Caco-2 (cell line): ENCODE measurements at places on chromosomes 4 and X.

DNA sequence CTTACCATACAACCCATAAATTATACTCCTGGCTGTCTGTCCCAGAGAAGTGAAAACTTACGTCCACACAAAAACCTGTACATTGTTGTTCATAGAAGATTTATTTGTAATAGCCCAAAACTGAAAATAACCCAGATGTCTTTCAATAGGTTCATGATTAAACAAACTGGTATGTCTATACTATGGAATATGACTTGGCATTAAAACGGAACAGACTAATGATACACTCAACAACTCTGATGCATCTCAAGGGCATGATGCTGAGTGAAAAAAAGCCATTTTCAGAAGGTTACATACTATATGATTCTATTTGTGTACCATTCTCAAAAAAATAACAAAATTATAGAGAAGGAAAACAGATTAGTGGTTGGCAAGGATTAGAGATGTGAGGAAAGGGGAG is 11.6 kb upstream of the MND1 start:
- DNase-seq: no peak

DNA sequence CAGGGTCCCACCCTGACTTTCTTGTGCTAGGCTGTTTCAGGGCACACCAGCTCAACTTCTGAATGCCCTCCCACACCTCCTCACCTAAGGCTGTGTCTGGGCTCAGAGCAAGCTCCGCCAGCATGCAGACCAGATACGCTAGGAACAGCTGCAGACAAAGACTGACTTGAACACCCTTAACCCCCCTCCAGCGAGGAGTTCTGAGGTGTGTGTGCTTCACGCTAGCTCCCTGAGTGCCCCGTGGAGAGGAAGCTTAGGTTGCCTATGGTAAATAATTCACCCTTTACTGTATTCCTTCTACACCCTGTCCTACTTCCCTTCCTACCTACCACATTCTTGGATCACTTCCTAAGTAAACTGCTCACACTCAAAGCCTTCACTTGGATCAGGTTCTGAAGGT is 115.0 kb downstream of the VCX3B start:
- no peak for DNase-seq

- peak; percentile 47 for DNase-seq
These were observed 25.1 kb upstream of the SETD7 start for GRCh38 chr4:139581096-139581495.

DNA sequence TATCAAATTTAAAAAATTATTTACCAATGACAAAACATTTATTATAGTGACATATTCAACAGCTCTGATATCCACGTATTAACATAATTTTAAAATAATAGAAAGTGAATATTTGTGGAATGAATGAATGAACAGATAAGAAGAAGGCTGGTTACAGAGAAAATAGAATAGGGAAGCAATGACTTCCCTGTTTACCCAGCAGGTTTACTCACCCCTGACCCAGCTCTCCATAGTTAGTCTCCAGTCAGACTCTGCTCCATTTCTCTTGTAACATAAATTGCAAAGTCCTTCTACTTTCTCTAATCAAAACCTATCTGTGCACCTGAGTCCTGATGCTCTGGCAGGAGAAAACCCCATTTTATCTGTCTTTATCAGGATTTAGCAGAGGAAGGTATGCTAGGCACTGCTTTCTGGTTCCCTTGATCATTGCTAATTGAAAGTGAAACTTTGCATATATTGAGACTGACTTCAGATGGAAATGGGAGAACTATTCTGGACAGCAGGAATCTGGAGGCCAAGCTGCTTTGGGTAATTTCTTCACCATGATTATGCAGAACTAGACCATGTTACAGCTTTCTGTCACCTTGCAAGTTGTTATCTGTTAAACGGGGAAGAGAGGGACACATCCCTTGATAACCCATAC is 363.0 kb downstream of the FAT4 start:
- no peak for DNase-seq

DNA sequence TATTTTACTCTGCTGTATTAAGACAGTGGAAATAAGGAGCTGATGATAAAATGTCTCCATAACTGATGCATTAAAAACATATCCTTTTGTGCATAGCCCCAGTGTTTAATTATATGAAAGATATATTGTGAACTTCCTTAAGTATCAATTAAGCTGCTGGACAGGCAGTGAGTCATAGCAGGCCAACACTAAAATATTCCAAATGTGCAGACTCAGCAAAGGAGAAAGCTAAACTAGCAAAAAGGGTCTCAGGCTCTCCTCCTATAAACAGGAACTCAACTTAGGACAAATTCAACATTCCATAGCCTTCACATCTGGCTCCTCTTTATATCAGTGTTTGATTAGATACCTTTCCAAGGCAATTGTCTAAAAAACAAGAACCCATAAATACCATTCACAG is 15.6 kb downstream of the TNMD start:
- no peak for DNase-seq

GRCh38 chr4:105661028-105661427 is 47.5 kb downstream of the INTS12 start:
- no peak for DNase-seq

- no peak for DNase-seq
These were observed 78.8 kb downstream of the CBR4 start for GRCh38 chr4:168931215-168931650.

DNA sequence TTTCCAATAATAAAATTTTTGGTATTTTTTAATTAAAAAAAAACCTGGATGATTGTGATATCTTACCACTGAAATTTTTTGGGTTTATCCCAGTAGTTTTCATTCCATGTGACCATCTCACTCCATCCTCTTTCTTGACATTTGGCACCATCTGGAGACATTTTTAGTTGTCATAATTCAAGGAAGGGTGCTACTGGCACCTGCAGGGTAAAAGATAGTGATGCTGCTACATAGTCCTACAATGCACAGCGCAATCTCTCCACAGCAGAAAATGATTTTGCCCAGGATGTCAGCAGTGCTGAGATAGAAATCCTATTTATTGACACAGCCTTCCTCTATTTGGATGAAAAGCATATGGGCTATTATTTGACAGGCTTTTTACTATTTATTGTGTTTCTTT is 79.3 kb downstream of the RBPJ start:
- no peak for DNase-seq

- DNase-seq: no peak
These were observed 21.5 kb downstream of the SLC9A7 start for GRCh38 chrX:46737462-46737861.

DNA sequence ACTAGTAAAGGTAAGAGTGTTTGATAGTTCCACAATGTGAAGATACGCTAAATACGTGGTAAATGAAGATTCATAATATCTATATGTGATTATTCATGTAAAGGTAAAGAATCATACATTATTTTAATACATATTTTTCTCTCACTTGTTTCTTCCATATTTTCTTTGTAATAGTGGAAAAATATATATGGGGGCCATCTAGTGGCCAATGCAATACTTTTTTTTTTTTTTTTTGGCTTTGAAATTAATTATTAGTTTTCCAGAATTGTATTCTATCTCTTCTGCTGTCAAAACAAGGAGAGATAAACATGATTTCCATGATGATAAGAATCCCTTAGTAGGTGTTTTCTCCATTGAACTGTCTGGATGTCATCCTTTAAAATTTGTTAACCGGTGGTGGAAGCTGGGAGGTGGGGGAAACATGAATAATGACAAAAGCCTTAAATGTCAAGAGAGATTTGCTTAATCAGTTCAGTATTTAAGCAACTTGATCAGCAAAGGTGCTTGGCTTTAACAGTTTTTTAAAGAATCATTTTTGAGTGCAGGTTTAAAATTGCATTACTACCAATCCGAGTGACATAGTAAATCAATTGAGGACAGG is 508.7 kb upstream of the HTR2C start:
- no peak for DNase-seq

- DNase-seq: peak; percentile 50
These were observed 857 bp downstream of the SCML1 start for GRCh38 chrX:17737986-17738713.

GRCh38 chrX:24259544-24260240 is 54.2 kb downstream of the SUPT20HL2 start:
- peak; percentile 29 for DNase-seq

GRCh38 chrX:10747975-10748374 is 127.6 kb upstream of the MID1 start:
- DNase-seq: no peak
